H9 (cell line): ENCODE measurements at places on chromosomes 2 and 18. TPM values are rescaled to one million over a fixed set of nuclear protein-coding genes. Genes with fewer than 3 reads are reported as not detected.

DNA sequence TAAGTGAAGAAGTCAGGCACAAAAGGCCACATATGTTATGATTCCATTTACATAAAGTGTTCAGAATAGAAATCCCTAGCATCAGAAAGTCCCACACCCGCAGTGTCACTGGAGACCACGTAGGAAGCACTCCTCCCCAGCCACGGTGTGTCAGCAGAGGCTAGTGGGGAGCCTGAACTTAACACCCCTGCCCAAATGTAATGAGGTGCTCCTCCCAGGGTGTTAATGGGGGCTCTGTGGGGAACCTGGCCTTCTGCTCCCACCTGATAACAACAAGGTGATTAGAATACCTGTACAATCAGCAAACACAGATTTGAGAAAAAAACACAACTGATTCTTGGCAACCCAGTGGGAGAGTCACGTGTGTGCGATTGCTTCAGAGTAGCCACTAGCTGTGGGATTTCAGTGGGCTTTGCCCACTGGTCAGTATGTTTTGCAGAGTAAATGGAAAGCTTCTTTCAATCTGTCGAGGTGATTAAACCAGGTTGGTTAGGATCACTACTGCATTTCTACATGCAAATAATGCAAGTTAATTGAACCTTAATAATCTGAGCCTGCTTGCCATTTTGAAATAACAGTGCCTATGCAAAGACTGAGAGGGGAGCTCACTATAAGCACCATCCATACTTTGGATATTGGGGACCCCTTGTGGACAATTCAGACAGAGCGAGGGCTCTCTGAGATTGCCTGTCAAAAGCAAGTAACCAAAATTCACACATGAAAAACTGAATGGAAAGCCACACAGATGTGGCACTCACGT, 20.6 kb upstream of the ATRAID start:
- DNase-seq, result peak; percentile 53

- peak; percentile 75 for DNase-seq
Measured at GRCh38 chr2:241877989-241878970, 8.8 kb downstream of the RTP5 start.

DNA sequence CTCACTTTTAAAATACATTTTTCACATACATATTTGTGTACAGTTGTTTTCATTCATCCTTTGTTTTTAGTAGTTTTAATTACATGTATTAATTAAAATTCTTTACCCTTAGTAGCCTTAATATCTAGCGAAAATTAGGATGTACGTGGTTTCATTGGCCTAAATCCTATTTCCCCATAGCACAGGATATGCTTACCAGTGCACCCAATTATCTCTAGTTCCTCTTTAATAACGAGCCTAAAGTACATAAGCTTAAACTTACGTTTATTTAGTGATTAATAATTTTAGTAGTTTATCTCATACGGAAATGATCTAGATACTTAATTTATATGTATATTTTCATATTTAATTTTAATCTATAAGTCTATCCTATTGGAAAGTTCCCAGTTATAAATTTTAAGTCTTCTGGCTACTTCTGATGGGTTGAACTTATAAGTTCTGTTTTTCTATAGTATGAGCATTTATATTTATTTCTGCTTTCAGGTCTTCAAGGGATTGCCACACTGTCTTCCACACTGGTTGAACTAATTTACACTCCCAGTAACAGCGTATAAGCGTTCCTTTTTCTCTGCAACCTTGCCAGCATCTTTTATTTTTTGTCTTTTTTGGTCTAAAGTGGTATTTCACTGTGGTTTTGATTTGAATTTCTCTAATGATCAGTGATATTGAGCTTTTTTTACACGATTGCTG, 21.4 kb upstream of the RUFY4 start:
- DNase-seq, result no peak

DNA sequence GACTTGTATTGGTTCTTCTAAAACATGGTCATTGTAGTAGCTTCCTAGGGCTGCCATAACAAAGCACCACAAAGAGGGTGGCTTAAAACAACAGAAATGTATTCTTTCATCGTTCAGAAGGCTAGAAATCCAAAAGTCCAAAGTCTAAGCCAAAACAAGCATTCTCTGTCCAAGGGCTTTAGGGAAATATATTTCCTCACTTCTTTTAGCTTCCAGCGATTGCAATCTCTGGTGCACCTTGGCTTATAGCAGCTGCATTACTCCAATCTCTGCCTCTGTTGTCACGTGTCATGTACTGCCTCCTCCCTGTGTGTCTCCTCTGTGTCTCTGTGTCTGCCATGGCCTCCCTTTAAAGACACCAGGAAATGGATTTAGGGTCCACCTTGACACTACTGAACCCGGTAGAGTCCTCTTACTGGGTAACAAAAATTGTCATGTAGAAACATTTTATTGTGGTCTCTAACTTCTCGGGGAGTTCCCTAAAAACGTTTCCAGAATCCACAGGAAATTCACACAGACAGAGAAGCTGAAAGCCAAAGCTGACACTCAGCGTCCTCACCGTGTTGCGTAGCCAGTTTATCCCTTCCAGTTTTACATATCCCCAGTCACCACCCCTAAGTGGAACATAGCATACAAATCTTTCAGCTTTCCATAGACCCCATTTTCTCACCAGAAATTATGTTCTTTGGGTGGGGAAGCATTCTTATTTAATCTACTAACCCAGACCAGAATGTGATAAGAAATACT, 20.7 kb upstream of the TTN start:
- no peak for DNase-seq

- no peak for DNase-seq
Measured at GRCh38 chr2:120936476-120937334, 201.0 kb downstream of the GLI2 start.

The POTEJ gene
- total RNA-seq, result not detected in 2 replicates

The CABLES1 gene
- total RNA-seq, result 24.1 and 27.1 TPM in 2 replicates

The BAZ2B gene
- 54.9 and 55.6 TPM in 2 replicates for total RNA-seq
